Iris pigment epithelial cell (primary cell): ENCODE measurements at places on chromosomes 13 and 19.

DNA sequence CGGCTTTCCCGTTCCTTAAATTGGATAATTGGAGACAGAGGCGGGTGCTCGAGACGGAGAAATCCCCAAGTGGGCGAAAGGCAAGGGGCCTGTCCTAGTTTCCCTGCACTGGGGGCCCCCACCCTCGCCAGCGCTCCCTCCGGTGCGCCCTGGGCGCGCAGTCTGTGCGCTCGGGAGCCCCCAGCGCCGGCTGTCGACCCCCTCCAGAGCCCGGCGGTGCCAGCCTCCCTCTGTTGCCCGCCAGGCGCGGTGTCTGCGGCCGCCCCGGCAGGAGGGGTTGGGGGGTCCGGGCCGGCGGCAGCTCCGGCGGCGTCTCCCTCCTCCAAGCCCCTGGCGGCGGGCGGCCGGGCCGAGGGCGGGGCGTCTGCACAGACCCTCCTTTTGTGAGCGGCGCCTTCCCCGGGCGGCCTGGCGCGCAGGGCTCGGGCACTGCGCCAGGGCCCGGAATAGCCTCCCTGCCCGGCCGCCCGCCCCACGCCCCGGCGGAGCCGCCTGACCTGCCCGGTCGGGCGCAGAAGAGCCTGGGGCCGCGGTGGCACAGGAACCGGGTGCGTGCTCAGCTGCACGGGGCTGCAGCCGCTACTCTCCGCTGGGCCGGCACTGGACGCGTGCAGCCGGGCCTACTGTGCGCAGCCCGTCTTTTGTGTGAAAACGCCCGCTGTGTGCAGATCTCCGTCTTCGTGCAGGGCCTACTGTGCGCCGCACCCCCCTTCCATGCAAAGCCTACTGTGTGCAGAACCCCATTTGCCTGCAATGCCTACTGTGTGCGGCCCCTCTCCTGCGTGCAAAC is 13.2 kb downstream of the GADD45B start:
- peak; percentile 49 for DNase-seq

- no peak for DNase-seq
These were observed 6.3 kb upstream of the PNMA8C start for GRCh38 chr19:46435009-46435408.

DNA sequence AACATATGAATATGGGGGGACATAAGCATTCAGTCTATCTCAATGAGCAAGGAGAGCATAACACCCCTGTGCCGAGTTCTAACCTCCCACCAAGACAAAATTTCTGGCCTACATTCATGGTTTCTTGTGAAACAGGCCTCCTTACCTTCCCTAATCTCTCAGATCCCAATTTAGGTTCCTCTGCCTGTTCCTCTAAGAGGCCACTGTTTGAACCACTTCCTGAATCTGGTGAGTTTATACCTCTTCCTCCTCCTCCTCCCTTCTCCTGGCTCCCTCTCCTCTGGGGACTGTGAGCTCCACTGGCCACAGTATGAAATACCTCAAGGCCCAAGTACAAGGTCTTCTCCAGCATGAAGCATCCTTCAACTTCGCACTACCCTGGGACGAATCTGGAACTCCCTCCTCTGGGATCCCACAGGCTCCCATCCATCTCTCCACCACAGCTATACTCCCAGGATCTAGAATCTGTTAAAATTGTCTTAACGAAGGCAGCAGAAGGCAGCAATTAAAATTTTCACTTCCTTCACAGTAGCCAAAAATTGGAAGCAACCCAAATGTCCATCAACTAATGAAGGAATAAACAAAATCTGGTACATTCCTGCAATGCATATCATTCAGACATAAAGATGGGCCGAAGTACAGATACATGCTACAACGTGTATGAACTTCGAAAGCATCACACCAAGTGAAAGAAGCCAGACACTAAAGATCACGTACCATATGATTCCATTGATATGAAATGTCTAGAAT is 7.8 kb upstream of the SIGLECL1 start:
- no peak for DNase-seq

GRCh38 chr13:112990783-112991182 is 21.8 kb downstream of the MCF2L start:
- no peak for DNase-seq
